Activated CD4-positive, alpha-beta T cell treated with anti-CD3 and anti-CD28 coated beads, Interleukin-2, Interleukin-4, amounts not matched to agents 100 ng/mL and 50 ng/mL, durations not matched to agents 16 hours and 8 hours (primary cell): ENCODE measurements at places on chromosomes 4 and X.
A peak's percentile ranks its signal among the peaks of the same experiment; 100 is the strongest.

DNA sequence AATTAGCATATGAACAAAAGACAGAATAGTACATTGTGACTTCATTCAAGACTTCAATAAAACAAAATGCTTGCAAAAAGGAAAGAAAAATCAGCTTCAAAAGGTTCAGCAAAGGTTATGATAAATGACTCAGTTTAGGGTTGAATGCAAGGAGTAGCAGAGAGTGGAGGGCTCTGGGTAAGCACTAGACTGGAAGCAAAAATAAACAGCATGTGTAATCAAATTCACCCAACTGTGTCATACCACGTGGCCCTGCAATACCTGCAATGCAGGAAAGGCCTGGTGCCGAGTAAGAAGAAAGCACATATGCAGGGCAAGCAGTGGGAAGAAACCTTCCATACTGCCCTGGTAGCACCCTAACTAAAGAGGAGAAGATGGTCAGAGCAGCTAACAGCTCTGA, 88.7 kb downstream of the ATP11C start:
- no peak for DNase-seq

DNA sequence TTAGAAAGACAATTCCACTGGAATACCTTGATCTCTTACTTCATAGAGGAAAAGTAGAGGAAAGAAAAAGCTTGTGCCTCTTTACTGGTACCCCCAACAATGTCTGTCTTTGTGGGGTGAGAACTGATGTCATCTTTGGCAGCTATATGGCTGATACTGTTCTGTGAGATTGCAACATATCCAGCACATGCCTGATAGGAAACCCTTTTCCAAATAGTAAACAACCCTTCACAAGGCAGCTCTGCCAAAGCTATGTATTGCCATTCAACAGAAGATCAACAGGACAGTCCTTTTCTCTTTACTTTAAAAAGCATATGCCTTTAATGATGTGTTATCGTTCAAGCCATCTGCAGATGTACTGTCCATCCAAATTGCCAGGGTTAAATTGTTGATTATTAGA, 105.9 kb downstream of the IL1RAPL1 start:
- DNase-seq: no peak

GRCh38 chr4:146243141-146243882, 29.0 kb downstream of the REELD1 start:
- peak; percentile 38 for DNase-seq

DNA sequence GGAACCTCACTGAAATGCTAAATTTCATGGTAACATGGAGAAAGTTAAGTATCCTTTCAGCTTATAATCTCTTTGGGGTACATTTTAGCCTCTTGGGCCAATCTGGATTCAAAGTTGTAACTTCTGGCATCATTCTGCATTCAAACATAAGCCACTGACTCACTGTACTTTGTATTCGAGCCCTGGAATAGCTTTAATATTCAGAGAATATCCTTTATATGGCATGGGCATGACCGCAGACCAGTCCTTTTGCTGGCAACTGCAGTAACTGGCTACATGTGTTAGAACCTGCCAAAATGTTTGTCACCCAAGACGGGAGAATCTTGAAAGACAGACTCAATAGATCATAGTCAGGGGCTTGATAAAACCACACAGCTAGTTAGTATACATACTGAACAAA, 3.3 kb downstream of the GASK1B start:
- DNase-seq: no peak

GRCh38 chr4:20844311-20844710, 144.1 kb downstream of the PACRGL start:
- no peak for DNase-seq

- no peak for DNase-seq
These were observed 173.6 kb downstream of the RAP1GDS1 start for GRCh38 chr4:98434816-98435215.

DNA sequence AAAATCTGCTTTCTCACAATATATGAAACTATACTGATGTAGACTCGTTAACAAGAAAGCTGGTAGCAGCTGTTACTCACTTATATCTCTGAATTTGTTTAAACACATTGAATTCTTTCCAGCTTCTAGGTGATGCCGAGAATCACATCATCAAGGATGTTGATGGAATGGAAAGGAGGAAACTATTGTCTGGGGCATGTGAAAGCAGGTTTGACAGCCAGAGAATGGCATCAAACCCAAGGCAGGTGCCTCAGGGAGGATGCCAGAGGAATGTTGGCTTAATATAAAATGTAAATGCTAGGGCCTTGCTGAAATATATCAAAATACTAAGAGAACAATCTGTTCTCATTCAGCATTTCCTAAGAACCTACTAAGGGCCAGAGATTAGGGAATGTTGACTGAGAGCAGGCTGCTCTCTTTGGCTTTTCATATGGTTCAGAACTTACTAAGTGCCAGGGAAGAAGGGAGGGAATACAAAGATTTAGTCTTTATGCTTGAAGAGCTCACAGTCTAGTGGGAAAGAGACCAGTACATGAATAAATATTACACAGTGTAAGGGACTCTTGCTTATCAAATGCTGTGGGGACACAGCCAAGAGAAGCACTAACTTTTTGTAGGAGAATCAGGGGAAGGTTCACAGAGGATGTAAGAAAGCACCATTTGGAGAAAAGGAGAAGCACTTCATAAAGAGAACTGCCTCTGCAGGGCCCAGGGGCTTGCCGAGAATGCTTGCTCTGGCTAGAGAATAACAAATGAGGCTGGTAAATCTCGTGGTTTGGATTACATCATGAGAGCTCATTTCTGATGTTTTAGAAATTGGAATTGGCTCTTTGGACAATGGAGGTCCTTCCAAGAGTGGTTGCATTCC, 14.7 kb downstream of the SLIT2 start:
- no peak for DNase-seq

GRCh38 chr4:100302061-100303026, 112.1 kb upstream of the DDIT4L start:
- no peak for DNase-seq

- no peak for DNase-seq
These were observed 324.3 kb downstream of the GPAT3 start for GRCh38 chr4:83860200-83860599.

DNA sequence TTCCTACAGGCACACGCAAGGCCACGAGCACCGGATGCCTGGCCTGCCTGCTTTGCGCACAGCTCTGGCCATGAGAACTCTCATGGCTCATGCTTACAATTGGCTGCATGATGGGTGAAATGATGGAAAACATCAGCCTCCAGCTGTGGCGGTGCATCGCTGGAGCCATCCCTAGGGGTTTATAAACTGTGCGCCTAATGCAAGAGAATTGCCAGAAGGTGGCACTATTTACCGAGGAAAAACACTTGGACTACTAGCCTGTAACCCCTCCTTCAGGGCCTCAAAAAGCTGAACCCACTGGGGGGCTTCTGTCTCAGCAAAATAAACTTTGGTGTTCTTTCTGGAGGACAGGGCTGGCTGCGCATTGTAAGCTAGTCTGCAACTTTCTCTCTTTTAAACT, 51.9 kb downstream of the PHKA2 start:
- peak; percentile 17 for DNase-seq

DNA sequence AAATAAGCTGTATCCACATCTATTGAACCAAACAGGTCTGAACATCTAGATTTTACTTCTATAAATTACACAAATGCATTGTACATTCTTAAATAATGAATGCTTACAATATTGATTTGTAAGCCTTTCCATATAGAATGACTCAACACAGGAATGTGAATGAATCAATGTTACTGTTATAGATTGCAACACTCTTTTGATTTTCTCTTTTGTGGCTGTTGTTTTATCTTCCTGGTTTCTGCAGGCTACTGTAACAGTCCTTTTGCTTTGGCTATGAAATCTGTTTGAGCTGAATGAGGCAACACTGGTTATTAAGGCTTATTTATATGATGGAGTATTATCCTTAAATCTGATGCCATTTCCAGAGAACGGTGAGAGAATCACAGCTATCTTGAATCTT, 49.5 kb downstream of the GPR50 start:
- DNase-seq: no peak

DNA sequence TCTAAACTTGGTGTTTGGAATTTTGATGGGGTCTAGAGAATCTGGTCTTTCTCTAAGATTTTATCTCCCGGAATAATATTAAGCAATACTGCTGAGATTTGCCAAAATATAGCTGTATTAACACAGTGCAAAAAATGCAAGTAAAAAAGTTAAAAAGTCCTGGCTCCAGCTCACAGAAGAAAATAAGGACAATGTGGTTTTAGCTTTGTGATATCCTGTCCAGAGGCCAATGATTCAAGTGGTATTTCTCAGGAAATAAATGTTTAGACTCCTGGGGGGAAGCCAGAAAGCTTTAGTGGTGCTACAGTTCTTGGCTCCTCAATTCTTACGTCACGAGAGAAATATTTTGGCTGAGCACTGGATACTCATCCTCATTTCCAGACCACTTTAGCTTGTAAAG, 40.9 kb upstream of the IL13RA2 start:
- no peak for DNase-seq

DNA sequence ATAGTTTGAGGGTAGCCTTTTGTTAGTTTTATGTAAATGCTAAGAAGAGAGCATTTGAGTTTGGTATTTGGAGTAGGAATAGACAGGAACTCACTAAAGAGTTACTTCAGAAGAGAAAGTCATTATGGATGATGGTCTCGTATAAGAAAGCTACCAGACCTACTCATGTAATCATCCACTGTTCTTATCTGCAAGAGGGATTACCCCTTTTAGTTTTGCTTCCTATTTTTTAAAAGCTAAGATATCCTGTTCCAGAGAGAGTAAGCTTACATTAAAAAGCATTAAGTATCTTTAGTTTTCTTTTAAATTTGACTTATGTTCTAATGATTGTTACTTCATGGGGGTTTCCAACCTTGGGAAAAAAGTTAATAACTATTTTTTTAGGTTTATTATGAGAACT, 12.5 kb upstream of the ART3 start:
- DNase-seq: no peak
